Left ventricle myocardium inferior (tissue), 1 donor: ENCODE measurements at places on chromosomes 12 and 14. TPM values are rescaled to one million over a fixed set of nuclear protein-coding genes. Genes with fewer than 3 reads are reported as not detected.

GRCh38 chr12:97752129-97752528 is 289.5 kb downstream of the RMST start:
- no peak for DNase-seq

GRCh38 chr14:32809255-32809654 is 129.4 kb upstream of the NPAS3 start:
- DNase-seq: no peak

The TBX5 gene
- 75.1 TPM for total RNA-seq

- no peak for DNase-seq
Observed at GRCh38 chr12:1398673-1399072, 195.7 kb downstream of the FBXL14 start.

The TEP1 gene
- 9.7 TPM for total RNA-seq

The P2RX7 gene
- 1.6 TPM for total RNA-seq

- no peak for DNase-seq
Observed at GRCh38 chr12:2800046-2800570, 5.3 kb downstream of the FKBP4 start.

The C1QL4 gene
- not detected for total RNA-seq

The PRH2 gene
- not detected for total RNA-seq

The CCDC175 gene
- total RNA-seq: not detected

GRCh38 chr12:47383942-47384341 is 304.2 kb upstream of the AMIGO2 start:
- no peak for DNase-seq

The TNS2 gene
- 109 TPM for total RNA-seq

The RTL1 gene
- not detected for total RNA-seq

- DNase-seq: no peak
Observed at GRCh38 chr12:71201136-71201679, 43.4 kb upstream of the TSPAN8 start.

DNA sequence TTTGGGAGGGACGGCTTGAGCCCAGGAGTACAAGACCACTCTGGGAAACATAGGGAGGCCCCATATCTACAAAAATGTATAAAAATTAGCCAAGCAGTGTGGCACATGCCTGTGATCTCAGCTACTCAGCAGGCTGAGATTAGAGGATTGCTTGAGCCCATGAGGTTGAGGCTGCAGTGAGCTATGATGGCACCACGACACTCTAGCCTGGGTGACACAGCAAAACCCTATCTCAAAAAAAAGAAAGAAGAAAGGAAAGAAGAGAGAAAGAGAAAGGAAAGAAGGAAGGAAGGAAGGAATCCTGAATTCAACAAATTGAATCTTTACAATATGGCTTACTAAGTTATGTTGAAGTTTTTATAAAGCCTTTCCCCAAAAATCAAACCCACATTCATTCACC is 2.1 kb downstream of the KIF21A start:
- no peak for DNase-seq

DNA sequence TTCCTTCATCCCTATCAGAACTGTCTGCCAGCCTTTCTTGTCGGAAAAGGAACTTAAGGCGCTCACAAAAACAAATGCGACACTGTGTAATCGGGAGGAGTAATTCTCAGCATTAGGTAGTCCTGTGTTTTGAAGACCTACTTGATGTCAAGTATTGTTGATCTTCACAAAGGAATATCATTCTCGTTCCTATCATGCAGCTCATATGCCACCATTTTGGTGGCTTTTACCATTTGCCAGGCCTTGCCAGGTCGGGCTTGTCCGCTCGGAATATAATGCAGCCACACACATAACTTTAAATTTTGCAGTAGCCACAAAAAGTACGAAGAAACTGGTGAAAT is 903 bp upstream of the PPP4R3A start:
- no peak for DNase-seq

- DNase-seq: no peak
Observed at GRCh38 chr12:132433641-132434395, 56.1 kb upstream of the FBRSL1 start.

The C1RL gene
- 8.1 TPM for total RNA-seq

GRCh38 chr14:104651876-104652260 is 37.5 kb upstream of the INF2 start:
- no peak for DNase-seq

- no peak for DNase-seq
Observed at GRCh38 chr12:49708851-49709250, 1.6 kb upstream of the FMNL3 start.

DNA sequence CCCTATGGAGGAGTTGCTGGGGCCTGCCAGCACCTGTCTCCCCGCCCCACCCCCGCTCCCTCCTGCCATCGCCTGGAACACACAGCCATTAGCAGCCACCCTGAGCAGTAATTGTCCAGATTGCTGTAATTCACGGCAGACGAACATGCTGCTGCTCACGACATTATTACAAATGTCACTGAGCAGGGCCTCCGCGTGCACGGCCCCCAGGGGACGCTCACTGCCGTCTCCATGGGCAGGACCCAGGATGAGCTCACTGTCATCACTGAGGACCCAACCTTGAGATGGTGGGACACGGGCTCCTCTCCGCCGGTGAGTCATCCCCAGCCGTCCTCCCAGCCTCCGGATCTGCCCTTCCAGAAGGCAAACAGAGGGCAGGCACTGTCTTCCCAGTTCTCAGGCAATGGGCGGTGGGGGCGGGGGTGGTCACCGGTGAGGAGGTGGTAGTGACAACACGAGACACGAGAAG is 100.4 kb downstream of the RFLNA start:
- DNase-seq: no peak

The CLECL1 gene
- not detected for total RNA-seq

The AMN gene
- total RNA-seq: not detected

- DNase-seq: no peak
Observed at GRCh38 chr12:71865166-71865713, 25.7 kb downstream of the TBC1D15 start.

- DNase-seq: no peak
Observed at GRCh38 chr14:70595443-70596185, 4.8 kb downstream of the MED6 start.

GRCh38 chr12:128815779-128816642 is 7.7 kb downstream of the SLC15A4 start:
- DNase-seq: no peak

DNA sequence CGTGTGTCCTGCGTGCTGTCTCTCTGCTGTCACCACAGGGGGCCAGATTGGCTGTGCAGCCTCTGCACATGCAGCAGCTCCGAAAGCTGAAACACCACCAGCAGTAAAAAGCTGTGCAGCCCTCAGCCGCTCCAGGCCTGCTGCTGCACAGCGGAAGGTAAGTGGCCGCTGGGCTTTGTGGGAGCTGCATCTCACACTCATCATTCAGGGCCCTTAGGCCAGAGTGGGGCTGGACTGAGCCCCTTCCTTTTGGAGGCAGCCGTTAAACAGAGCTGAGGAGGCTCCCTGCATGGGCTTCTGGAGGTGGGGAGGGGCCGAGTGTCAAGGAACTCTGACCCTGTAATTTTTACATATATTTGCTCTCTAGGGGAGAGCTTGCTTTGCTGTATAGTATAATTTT is 17.1 kb downstream of the DDX51 start:
- DNase-seq: no peak

DNA sequence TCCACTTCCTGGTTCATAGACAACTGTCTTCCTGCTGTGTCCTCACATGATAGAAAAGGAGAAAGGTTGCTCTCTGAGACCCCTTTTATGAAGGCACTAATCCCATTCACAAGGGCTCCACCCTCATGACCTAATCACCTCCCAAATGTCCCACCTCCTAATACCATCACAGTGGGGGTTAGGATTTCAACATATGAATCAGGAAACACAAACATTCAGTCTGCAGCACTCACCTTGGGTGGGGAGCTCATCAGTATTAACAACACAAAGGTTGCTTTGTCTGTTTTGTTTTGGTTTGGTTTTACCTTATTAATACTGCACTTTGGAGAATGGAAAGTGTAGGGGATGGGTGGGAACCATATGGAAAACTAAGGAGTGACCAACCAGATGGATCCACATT is 10.5 kb upstream of the SMCO2 start:
- no peak for DNase-seq

- peak; percentile 59 for DNase-seq
Observed at GRCh38 chr12:109518820-109519665, 41.6 kb downstream of the UBE3B start.

DNA sequence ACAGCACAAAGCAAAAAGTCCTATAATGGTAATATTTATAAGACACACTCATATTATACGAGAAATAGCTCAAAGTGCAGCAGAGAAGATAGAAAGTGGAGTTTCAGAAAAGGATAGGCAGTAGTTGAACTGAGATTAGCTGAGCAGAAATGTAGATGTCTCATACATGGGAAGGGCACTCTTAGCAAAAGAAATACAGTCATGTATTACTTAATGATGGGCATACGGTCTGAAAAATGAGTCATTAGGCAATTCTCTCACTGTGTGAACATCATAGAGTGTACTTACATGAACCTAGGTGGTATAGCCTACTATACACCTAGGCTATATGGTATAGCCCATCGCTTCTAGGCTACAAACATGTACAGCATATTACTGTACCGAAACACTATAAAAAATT is 671.3 kb downstream of the RPS29 start:
- no peak for DNase-seq

DNA sequence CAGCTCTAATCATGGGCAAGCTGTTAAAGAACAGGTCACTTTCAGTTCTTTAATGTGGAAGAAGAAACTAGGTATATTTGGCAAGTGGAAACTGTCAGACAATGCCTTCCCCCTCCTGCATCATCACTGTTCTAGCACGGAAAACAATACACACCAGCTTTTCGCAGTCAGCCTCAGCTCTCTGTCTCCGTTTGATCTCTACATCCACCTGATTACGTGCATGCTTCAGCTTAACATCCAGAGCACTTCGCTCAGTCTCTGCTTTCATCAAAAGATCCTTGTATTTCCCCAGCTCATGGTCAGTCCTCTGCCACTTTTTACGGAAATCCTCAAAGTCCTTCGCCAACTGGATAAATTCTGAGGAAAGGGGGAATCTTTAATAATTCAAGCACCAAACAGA is 19.0 kb downstream of the RACGAP1 start:
- no peak for DNase-seq

The ARMH4 gene
- total RNA-seq: 7.3 TPM

GRCh38 chr12:33180918-33181317 is 258.7 kb downstream of the SYT10 start:
- no peak for DNase-seq

DNA sequence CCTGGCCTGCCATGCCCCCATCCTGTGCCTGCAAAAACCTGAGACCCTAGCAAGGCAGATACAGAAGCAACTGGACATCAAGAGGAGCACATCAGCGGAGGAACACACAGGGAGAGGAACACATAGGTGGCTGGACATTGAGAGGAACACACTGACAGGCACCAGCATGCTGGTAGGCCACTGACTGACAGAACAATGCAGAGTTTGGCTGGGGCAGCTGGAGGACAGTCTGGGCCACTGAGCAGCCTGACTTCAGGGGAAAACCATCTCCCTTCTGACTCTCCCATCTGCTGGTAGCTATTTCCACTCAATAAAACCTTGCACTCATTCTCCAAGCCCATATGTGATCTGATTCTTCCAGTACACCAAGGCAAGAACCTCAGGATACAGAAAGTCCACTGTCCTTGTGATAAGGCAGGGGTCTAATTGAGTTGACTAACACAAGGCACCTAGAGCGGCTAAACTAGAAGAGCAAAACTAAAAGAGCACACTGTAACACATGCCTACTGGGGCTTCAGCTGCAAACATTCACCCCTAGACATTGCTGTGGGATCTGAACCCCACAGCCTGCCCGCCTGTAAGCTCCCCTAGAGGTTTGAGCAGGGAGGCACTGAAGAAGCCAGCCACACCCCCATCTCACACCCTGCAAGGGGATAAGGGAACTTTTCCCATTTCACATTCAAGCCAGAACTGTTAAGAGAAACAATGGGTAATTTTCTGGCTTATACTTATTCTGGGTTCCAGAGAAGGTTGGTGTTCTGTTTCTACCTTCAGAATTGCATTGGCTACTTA is 22.1 kb downstream of the CLECL1 start:
- no peak for DNase-seq
